NCI-H526 treated with DMSO at 0.1 percent for 48 hours (cell line): ENCODE measurements at places on chromosomes 11 and 22.
A peak's percentile ranks its signal among the peaks of the same experiment; 100 is the strongest.

- DNase-seq = no peak
These were observed 3.1 kb downstream of the PRDM11 start for GRCh38 chr11:45149483-45150056.

DNA sequence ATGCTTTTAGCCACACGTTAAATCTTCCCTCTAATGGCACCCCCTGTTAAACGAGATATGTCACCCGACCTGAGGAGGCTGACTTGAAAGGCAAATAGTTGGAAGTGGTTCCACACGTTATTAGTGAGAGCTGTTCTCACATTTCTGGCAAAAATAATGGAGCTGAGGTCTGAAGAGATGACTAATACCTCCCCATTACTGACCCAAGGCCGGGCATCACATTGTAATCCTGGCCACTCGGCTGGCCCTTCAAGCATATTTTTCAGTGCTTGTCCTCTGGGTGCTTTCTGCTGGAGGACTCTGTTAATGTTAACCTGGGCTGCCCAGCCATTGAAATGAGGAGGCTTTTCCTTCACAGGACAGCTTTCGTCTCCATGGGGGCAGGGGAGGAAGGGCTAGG, 260.0 kb upstream of the CADM1 start:
- no peak for DNase-seq

GRCh38 chr22:19667872-19668740, 46.2 kb upstream of the SEPTIN5 start:
- no peak for DNase-seq

GRCh38 chr11:766106-766935, 11.0 kb downstream of the GATD1 start:
- DNase-seq = no peak

DNA sequence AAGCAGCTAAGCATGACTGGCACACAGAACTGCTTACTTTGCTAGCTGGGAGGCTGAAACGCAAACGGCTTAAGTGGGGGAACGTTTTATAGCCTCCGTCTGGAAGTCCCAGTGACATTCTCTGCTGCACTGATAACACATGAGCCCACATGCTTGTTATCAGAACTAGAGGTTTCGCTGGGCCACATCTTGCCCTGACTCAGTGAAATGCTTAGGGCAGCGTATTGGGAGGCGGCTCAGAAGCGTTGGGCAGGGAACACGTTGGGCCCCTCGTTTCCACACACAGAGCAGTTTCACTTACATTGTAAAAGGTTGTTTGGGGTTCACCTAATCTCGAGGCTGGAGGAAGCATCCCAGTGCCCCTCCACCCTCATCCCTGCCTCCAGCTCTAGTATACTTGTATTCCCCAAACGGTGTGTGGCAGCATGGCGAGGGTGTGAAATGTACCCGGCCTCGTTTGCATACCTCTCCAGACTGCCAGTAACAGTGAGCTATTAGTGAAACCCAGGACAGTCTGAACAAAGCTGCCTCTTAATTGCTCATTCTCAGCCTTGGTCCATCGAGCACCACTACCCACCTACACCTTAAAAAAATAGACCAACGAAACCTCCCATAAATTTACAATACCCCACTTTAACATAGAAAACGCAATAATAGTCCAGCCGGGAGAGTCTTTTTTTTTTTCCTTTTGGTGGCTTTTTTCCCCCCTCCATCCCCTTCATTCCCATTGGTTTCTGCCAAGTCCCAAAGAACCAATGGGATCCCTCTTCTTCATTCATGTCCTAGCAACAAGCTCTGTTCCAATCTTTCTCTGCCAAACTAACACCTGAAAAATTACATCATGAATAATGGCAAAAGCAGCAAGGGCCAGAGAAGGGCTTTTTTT, 218.8 kb upstream of the SORL1-AS1 start:
- peak; percentile 39 for DNase-seq

DNA sequence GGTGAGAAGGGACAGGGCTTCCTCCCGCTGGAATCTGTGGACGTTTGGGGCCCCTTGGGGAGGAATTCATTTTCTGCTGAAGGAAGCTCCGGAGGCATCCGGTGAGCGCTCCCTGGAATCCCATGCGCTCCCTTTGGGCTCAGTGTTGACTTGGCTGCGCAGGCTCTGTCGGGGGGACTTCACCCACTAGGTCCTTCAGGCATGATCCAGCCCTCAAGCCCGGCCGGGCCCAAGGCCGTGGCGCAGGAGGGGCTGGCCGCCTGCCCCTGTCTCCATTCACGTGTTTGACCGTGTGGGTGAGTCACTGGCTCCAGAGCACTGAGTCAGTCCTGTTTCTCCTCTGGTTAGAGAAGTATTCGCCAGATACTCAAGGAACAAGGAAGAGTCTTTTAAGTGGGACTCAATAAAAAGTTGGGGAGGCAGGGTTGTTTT, 1.4 kb downstream of the CTTN start:
- no peak for DNase-seq

GRCh38 chr22:38699784-38700183, 959 bp downstream of the JOSD1 start:
- no peak for DNase-seq

DNA sequence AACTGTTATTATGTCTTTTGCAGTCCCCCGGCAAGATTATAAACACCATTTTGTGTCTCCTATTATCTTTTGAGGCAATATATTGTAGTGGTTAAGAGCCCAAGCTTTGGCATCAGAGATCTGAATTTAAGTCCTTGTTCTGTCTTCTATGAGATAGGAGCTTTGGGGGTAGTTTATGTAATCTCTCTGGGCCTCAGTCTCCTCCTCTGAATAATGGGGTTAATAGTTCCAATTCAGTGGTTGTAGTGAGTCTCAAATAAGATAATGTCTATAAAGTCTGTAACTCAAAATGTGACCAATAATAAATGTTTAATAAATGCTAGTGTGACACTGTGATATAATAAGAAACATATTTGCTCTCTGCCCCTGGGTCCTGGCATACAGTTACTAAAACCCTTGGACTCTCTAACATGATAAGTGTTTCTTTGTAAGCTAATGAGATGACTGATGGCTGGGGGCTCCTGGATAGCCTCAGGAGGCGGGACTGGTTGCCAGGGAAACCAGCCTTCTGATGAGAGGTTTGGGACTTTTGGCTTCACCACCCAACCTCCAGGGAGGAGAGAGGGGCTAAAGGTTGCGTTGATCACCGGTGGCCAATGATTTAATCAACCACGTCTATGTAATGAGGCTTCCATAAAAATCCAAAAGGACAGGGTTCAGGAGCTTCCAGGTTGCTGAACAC, 183.4 kb upstream of the MTMR2 start:
- no peak for DNase-seq

DNA sequence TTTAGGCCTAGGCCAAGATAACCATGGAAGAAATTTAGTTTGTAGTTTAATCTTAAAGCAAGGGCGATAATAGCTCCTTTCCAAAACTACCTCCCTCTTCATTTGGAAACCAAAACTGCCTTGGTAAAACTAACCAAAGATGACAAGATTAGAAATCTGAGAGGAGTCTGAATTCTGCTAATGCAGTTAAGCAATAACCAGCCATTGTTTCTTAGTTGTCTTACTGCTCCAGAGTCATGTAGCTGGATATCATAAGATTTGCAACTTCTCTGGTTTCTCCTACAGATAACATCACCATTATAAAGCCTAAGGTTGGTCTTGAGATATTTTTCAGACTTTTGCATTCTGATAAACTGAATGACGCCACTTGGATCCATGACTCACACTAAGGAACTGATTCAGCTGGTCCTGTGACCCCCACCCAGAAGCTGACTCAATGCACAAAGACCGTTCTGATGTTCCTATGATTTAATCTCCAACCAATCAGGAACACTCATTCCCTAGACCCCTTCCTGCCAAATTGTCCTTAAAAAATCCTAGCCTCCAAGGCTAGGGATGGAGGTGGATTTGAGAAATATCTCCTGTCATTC, 200.8 kb downstream of the LUZP2 start:
- DNase-seq = no peak

DNA sequence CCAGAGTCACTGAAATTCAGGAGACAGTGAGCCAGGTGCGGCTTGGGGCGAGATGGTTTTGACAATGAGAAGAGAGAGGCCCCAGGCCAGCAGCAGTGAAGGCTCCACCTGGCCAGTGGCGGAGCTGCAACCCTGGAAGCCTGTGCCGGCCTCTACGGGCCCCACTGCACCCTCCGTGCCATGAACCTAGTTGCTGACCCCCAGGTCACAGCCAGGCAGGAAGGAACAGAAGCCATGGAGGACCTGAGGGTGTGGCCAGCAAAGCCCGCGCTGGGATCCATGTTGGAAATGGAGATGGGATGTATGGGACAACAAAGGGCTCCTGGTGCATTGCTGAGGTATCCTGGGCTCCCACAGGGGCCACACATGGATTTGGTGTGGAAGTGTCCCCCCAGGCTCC, 1528.5 kb downstream of the BRD1 start:
- DNase-seq = no peak

GRCh38 chr11:111870886-111871692, at the start of gene ALG9:
Gene ALG9 (minus strand): TSS chr11:111871581. CDS start chr11:111871482, 99 bp downstream.
- peak; percentile 95 for DNase-seq

DNA sequence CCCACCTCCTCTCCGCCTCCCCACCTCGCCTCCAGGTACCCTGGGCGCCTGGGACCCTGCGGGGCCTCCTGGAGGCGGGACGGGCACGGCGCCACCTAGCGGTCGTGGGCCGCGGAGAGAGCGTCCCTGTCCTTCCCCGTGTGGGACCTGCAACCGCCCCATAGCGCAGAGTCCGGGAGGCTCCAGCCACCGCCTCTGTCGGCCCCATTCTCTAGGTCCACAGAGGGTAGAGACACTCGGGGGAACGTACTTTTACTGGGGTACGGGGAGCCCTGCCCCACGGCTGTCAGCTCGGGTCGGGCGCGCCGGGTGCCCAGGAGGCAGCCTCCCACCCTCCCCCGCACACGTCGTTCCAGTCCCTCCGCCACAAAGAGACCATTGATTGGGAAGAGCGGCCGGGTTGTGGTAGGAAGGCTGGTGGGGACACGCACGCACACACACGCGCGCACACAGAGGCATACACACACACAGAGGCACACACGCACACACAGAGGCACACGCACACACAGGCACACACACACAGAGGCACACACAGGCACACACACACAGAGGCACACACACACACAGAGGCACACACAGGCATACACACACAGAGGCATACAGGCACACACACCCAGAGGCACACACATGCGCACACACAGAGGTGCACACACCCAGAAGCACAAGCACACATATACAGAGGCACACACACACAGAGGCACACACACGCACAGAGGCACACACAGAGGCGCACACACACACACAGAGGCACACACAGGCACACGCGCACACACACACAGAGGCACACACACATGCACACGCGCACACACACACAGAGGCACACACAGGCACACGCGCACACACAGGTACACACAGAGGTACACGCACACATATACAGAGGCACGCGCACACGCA, 12.6 kb upstream of the NECTIN1 start:
- peak; percentile 78 for DNase-seq

GRCh38 chr22:27238935-27239510, 562.5 kb downstream of the MN1 start:
- no peak for DNase-seq

GRCh38 chr11:126739499-126740145, 260.9 kb downstream of the KIRREL3 start:
- DNase-seq = no peak

DNA sequence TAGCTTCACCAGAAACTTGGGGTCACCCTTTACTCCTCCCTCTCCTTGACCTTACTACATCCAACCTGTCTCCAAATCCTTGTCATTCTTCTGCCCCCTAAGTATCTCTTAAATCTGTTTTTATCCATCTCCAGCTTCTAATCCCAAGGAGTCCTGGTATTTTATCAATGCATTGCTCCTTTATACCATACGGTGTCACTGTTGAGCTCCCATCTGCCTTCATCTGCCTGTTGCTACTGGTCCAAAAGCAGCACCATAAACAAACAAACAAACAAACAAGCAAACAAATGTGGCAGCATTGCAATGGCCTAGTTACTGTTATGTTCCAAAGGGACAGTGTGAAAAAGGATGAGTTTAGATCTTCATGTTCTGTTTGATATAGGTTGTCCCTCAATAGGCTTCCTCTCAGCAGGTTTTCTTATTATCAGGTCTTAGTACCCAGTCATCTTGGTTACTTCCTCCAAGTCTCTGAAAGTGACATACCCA, 34.2 kb downstream of the DNHD1 start:
- peak; percentile 42 for DNase-seq

DNA sequence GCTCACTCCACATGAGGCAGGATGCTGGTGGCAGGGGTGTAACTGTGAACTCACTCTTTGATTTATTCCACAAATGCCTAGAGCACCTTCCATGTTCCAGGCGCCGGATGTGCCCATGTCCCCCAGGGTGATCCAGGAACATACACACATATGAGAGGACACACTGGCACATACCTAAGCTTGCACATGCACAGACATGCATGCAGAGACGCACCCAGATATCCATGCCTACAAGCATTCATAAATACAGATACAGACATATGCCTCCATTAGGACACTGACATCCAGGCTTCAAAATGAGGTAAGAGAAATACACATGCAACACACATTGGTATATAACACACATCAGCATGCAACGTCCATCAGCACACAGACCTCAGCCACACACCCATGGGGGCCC, 4.5 kb downstream of the OSM start:
- no peak for DNase-seq

GRCh38 chr11:76062733-76063132, 143.6 kb downstream of the WNT11 start:
- DNase-seq = no peak

GRCh38 chr11:7522121-7522520, 8.3 kb downstream of the PPFIBP2 start:
- no peak for DNase-seq

GRCh38 chr11:1969035-1969434, 21.9 kb downstream of the MRPL23 start:
- DNase-seq = no peak

DNA sequence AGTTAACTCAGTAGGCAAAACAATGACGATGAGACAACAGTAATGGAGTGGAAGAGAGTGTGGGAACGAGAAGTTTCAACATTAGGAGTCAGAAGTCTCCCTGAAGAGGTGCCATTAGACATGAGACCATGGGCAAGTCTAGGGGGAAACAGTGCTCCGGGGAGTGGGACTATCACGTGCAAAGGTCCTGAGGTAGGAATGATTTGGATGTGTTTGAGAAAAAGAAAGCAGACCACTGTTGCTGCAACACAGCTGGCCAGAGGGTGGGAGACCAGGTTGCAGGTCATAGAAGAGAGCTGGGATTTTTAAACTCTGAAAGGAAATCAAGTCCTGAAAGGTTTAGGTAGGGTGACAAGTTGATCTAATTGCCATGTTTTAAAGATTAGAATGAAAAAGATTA, 63.0 kb downstream of the NAV2 start:
- no peak for DNase-seq

DNA sequence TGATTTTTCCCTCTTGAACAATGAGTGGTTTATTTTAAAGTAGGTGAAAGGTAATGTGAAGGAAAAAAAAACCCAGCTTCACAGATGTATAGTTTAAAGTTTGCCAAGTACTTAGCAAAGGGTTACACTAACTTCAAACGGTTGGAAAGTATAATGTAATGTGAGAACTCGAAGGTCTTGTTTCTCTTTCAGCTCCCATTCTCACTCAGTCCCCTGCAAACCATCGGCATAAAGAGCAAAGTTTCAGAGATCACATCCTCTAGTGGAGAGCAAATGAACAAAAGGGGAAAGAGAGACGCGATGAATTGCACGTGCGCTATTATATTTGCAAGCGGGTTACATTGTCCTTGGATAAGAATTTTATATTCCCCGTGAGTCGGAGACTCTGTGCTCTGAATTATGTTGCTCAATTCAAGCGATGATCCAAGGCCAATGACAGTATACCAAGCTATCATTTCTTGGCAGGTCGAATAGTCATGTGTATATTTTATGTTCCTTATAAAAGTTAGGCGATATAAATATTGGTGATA, 37.6 kb upstream of the BIRC3 start:
- DNase-seq = peak; percentile 79

GRCh38 chr22:48593551-48593950, 1234.1 kb downstream of the BRD1 start:
- no peak for DNase-seq

GRCh38 chr11:133810766-133811165, 34.5 kb downstream of the SPATA19 start:
- DNase-seq = no peak
